ENCODE measurements at places on chromosomes 1 and 21. TPM values are rescaled to one million over a fixed set of nuclear protein-coding genes. Genes with fewer than 3 reads are reported as not detected.

POLR3C gene
- total RNA-seq: 26.1 TPM

NTRK1 gene
- not detected for total RNA-seq

RGL1 gene
- total RNA-seq: 2.0 TPM

ACKR1 gene
- total RNA-seq: not detected

ATAD3A gene
- total RNA-seq: 56.8 TPM

ITLN1 gene
- not detected for total RNA-seq

ACTN2 gene
- total RNA-seq: not detected

FGR gene
- total RNA-seq: not detected

NDUFS5 gene
- 492 TPM for total RNA-seq

ORC1 gene
- total RNA-seq: 15.3 TPM

KIAA0040 gene
- total RNA-seq: 5.6 TPM

OPRD1 gene
- not detected for total RNA-seq

ST6GALNAC3 gene
- total RNA-seq: 0.14 TPM

GUCA2A gene
- not detected for total RNA-seq

DPT gene
- total RNA-seq: not detected

PPFIA4 gene
- total RNA-seq: 2.6 TPM

CFHR3 gene
- not detected for total RNA-seq

ANGPTL1 gene
- not detected for total RNA-seq

PYHIN1 gene
- not detected for total RNA-seq

GPR153 gene
- total RNA-seq: 43.1 TPM

PLA2G2C gene
- not detected for total RNA-seq

TRIM17 gene
- total RNA-seq: 4.0 TPM

THEM5 gene
- total RNA-seq: 0.99 TPM

PADI3 gene
- 2.3 TPM for total RNA-seq

KRTAP10-11 gene
- total RNA-seq: not detected
